Kidney (tissue), 22 donors: ENCODE measurements at places on chromosomes 5 and 9. TPM values are rescaled to one million over a fixed set of nuclear protein-coding genes. Genes with fewer than 3 reads are reported as not detected.

DNA sequence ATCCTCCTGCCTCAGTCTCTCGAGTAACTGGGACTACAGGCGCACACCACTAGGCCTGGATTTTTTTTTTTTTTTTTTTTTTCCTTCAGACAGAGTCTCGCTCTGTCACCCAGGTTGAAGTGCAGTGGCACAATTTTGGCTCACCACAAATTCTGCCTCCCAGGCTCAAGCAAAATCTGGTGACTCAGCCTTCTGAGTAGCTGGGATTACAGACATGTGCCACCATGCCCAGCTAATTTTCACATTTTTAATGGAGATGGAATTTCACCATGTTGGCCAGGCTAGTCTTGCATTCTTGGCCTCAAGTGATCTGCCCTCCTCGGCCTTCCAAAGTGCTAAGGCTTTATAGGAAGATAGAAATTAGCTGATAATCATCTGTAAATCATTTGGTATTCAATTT lies 43.9 kb downstream of the NSA2 start:
- no peak for DNase-seq

MYMK gene
- not detected for total RNA-seq

DNA sequence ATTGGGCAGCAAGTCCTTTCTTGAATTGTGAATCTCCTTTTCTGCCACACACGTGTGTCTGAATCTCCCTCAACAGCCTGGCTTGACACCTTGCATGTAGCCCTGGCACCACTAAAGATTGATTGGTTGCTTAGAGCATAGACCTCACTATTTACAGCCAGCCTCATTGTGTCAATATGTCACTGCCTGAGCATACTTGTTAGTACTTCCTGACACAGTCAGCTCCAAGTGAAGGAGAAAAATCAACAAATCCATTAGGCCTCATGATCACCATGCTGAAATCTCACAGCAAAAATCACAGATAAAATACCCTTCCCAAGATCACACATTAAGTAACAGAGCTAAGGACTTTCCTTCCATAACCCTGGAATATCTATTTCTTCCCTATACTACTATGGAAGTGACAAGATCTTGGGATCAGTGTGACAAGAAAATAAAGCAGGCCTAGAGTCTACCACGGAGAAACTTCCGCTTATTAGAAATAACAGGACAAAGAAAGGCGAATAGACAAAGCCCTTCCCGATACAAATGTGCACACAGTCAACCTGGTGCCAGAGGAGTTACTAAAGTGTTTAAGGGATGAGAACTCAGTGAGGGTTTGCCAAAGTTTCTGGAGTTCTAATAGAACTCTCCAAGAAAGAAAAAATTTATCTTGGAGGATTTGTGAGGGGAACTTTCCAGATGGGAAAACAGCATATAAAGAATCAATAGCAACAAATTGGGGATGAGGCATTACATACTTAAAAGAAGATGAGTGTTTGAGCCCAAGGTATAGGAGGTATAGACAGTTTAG lies 5.6 kb upstream of the ARL15 start:
- DNase-seq, result no peak

GRCh38 chr5:61582205-61582820 lies 250.3 kb downstream of the ZSWIM6 start:
- DNase-seq, result no peak

GRCh38 chr9:132447346-132447745 lies 37.3 kb downstream of the CFAP77 start:
- DNase-seq, result no peak
